ENCODE measurements at places on chromosomes 13 and 19.

- DNase-seq = no peak
Measured at GRCh38 chr13:30803749-30804148, 68.4 kb downstream of the ALOX5AP start.

- no peak for DNase-seq
Measured at GRCh38 chr13:23988546-23989122, 91.3 kb upstream of the C1QTNF9B start.

DNA sequence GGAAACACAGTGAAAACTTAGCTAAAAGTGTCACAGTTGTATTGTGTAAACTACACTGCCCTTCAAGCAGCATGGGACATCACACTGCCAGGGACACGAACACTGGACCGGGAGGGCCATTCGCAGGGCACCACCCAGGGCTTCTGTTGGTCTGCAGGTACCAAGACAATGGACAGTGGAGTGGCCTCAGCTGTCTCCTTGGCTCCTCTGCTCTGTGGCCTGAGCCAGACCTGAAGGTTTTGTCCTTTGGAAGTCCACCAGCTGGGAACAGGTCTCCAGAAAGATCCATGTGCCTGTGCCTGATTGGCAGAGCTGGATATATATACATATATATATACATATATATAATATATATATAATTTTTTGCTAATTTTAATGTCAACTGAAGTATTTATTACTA lies 149.8 kb downstream of the ZNF536 start:
- DNase-seq = no peak

- DNase-seq = no peak
Measured at GRCh38 chr13:25821776-25822175, 230.0 kb downstream of the SHISA2 start.

DNA sequence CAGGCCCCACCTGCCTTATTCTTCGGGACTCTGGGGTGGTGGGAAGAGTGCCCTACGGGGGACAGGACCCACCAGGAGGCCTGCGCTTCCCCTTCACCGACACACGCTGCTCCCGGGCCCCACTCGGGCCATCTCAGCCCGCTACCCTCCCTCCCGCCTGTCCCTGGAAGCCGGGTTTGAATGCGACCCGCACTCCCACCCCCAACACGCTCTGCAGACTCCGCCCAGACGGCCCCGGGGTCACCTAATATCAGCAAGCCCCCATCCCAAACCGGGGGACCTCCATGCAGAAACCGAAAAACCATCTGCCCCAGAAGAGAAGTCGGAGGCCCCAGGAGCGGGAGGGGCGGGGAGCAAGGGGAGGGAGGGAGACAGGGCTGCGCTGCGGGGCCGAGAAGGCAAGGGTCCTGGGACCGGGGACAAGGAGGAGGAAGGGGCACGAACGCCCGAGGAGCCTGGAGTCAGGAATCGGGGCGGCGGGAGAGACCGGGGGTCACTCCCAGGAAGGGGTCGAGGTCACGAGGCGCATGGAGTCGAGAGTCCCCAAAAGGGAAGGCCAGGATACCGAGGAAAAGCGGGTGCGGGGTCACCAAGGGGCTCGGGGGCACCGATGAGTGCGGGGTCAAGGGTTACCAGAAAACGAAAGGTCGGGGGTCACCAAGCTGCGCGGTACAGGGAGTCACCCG lies 766 bp downstream of the SBNO2 start:
- peak; percentile 43 for DNase-seq

- no peak for DNase-seq
Measured at GRCh38 chr13:52344108-52344507, 61.9 kb downstream of the THSD1 start.

- DNase-seq = no peak
Measured at GRCh38 chr13:90107661-90108060, 1239.8 kb upstream of the MIR17HG start.

- no peak for DNase-seq
Measured at GRCh38 chr13:39509616-39510315, 93.2 kb downstream of the LHFPL6 start.

- no peak for DNase-seq
Measured at GRCh38 chr19:40768869-40769268, 6.5 kb upstream of the MIA start.

DNA sequence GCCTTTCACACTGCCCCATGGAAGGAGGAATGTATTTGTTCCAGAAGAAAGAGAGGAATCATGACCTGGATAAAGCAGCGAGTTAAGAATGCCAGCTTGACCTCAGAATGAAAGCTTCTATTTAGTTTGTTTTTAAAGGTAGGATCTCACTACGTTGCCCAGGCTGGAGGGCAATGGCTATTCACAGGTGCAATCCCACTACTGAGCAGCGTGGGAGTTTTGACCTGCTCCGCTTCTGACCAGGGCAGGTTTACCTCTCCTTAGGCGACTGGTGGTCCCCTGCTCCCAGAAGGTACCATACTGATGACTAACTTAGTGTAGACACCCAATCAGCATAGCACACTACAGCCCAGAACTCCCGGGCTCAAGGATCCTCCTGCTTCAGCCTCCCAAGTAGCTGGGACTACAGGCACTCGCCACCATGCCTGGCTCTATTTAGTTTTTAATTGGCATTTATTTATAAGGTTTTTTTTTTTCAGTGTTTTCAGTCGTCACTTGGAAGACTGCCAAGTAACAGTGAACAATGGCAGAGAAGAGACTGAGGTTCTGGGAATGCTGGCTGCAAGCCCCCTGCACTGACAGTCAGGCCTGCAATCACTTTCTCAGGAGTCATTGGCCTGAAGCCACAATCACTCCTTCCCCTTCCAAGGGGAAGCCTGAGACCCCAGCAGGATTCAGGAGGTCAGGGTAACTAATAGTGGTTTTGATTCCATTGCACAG lies 73.1 kb downstream of the EPS15L1 start:
- DNase-seq = no peak

DNA sequence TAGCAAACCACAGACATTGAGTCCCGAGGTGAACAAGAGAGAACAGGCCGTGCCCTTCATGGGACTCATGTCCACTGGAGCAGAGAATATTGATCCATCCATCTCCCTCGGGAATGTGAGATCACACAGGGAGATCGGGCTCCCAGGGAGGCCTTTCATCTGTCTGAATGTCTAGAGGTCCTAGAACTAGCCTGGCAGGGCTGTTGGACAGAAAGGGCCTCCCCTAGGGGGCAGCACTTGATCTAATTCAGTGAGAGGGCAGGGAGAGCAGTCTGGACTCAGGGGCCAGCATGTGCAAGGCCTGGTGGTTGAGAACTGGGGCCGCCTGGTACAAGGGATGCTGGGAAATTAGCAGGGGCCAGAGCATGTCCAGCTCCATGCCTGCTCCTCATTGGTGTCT lies 4.3 kb downstream of the RUVBL2 start:
- DNase-seq = peak; percentile 83

DNA sequence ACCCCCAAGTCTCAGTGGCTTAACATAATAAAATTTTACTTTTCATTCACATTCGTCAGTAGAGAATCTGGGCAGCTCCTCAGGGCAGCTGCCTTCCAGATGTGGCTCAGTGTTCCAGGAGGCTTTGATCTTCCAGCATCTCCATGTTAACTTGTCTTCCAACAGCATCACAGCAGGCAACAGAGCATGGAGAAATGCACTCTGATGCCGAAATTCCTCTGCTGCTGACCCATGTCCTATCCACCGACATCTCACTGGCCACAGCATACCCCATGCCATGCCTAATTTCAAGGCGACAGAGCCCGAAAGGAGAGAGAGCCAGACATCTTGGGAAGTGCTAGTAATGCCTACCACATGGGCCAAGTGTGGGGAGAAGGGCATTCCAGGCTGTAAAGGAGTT lies 64.9 kb upstream of the MEDAG start:
- DNase-seq = no peak

GRCh38 chr13:28455580-28456194 lies 39.2 kb downstream of the FLT1 start:
- no peak for DNase-seq

DNA sequence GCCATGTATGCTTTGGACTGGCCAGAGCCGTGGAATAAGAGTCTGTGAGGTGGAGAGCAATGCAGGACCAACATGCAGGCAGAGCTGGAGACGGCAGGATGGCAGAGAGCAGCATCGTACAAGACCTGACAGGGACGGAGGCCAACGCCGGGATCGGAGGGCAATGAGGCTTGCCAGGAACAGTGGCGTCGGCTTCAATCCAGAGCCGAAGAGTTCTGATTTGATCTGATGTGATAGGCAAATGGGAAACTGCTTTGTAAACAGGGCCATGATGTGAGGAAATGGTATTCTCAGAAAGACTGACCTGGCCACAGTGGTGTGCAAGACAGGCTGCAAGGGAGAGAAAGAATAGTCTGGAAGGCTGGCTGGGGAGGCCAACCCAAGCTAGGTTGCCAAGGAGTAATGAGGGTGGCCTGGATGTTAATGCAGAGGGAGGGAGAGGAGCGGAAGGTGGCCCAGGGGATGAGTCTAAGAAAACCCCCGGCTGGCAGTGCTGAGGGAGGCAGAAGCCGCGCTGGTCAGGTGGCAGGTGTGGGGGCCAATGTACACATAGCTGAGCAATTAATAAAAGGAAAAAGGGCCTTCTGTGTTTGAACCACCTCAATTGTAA lies 26.7 kb downstream of the RCBTB2 start:
- no peak for DNase-seq
